ENCODE measurements at places on chromosomes 5 and 9.

DNA sequence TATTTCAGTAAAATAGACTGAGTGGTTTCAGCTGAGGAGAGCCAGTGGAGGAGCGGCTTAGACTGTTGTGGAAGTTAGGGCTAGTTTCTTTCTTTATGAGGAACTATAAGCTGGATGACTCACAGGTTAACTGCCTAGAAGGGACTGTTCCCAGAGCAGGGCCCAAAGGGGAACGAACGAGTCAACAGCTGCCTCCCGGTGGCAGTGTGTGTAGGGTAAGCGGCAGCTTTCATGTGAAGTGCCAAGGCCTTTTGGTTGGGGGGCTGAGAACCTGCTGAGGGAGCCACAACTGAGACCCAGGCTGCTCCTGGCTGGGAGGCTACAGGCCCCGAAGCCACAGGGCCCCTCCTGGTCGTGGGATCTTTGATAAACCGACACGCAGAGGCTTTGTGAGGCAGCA is 7.0 kb downstream of the SQSTM1 start:
- DNase-seq = no peak

DNA sequence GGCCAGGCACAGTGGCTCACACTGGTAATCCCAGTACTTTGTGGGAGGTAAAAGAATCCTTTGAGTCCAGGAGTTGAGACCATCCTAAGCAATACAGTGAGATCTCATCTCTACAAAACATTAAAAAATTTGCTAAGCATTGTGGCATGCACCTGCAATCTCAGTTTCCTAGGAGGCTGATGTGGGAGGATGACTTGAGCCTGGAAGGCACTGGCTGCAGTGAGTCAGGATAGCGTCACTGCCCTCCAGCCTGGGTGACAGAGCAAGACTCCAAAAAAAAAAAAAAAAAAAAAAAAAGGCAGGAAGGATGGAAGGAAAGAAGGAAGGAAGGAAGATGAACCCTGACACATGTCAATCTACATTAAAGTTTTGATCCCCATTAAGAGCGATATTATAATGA is 1452.2 kb upstream of the ACO1 start:
- DNase-seq = no peak

- no peak for DNase-seq
Observed at GRCh38 chr9:82981552-82981951, 81.4 kb downstream of the RASEF start.

- no peak for DNase-seq
Observed at GRCh38 chr9:126666155-126666803, 52.6 kb downstream of the LMX1B start.

DNA sequence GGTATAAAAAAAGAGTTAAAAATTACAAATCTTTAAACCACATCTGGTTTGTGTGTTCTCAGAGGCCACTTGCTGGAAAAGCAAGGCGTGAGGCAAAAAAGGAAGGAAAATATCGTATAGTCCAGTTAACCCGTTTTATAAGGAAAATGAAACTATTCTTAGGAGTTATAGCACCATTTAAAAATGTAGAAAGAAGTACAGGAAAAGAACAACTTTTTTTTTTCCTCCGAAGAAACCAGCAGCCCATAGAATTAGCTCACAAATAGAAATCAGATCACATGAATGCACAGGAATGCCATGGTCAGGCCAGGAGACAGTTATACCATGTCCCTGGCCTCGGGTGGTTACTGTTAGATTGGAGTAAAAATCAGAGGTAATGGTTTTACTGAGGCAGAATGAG is 241.6 kb downstream of the FBXL7 start:
- no peak for DNase-seq

GRCh38 chr5:172189693-172190296 is 1.8 kb upstream of the STK10 start:
- DNase-seq = no peak

- DNase-seq = no peak
Observed at GRCh38 chr9:96163712-96164111, 138.3 kb downstream of the HSD17B3 start.

DNA sequence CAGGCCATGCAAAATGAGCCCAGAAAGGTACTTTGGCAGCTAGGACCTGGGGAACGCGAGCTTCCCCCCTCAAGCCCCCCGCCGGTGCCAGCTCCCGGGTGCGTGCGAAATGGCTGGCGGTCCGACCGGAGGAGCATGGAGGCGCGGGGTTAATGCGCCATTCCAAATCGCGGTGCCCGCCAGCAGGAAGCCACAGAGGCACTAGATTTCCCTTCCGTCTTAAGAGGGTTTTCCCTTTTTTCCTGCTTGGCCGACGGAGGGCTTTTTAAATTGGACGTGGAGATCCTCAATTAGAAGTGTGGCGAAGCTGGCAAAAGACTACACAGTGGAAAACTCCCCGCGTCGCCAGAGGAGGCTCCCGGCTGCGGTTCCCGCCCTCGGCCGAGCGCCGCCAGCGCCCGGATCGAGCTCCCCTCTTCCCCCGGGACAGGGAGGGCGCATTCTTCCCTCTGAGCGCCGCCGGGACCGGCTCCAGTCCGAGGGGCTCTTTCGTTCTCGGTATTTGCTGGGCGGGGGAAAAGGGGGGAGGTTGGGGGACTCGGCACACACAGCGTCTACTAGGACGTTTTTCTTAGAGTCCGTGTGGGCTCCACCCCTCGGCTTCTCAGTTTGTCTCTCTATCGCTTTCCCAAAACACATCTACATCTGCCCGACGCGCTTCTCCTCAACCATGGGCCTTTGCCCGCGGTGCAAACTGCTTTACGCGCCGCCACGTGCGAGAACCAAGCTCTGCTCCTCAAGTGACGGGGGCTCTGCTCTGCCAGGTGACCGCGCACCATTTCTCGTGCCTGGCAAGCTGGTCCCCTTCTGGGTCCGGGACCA is 3.0 kb downstream of the GDNF start:
- no peak for DNase-seq

DNA sequence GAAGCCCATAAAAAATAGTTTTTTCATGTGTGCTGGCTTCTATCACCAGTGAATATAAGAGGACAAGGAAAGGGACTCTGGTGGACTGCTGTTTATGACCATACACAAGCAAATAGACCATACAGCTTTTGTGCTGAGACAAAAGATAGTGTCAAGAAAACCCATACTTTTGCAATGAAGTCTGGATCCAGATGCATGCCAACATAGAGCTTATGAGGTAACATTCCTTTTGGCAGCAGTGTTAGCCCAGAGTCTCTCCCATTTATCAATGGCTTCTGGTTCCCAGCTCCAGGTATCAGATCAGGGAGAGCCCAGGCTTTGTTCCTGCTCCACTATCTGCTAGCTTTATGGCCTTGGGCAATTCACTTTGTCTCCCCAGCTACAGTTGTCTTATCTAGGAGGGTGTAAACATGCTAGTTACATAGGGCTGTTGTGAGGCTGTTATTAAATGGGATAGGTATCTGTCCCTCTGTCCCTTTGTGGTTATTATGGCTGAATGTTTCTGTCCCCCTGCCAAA is 55.6 kb downstream of the CCDC192 start:
- DNase-seq = no peak

DNA sequence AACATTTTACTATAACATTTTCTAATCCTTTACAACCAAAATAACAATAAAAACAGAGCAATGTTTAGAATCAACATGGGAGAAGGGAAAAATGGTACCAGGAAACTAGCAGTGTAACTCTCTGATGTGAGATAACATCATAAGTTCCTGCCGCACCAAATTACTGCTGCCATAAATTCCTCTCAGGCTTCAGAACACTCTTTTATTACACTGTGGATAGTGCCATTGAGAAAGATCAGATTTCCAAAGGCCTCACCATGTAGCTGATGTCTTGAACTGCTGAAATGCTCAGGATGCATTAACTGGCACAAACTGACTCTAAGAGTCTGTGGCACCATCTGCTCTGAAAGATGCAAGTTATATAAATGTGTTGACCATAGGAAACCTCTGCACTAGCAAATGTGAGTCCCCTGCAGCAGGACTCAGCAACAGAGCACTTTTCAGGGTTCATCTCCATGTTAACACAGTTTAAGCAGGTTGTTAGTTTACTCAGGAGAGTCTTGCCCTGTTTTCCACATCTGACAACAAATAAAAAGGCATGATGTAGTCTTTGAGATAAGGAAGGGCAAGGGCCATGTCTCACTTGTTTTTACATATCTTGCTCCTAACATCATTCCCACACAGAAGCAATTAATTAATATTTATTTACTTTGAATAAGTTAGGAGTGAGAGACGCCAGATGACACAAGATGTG is 218.1 kb downstream of the CETN3 start:
- no peak for DNase-seq

- DNase-seq = no peak
Observed at GRCh38 chr9:84785792-84786547, 116.4 kb downstream of the NTRK2 start.

GRCh38 chr5:43627028-43627427 is 24.0 kb downstream of the NNT start:
- no peak for DNase-seq

DNA sequence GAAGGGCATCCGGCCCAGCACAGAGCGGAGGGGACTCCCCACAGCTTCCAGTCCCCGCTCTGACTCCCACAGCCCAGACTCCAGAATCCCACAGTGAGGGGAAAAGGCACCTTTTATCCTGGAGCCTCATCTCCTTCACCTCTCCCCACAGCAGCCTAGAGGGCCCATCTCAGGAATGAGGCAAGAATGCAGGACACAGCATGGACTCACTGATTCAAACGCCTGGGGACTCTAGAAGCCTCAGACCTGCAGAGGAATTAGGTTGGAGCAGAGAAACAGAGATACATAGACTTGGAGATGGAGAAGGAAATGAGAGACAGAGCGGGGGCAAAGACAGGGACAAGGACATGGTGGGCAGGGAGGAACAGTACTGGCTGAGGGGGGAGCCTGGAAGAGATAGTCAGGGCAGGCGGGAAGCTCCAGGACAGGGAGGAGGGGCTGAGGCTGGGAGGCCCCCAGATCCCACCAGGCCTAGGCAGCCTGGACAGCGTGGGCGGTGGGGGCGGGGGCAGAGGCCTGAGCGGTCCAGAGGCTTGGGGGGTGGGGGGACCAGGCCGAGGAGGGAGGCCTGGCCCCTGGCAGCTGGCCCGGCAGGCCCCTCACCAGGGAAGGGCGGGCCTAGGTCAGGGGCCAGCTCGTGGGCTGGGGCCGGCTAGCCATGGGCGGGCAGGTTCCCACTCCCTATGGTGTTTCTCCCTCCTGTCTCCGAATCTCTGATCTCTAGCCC is 15.8 kb downstream of the CNTFR start:
- DNase-seq = no peak

GRCh38 chr5:980966-981365 is 27.6 kb upstream of the NKD2 start:
- no peak for DNase-seq

DNA sequence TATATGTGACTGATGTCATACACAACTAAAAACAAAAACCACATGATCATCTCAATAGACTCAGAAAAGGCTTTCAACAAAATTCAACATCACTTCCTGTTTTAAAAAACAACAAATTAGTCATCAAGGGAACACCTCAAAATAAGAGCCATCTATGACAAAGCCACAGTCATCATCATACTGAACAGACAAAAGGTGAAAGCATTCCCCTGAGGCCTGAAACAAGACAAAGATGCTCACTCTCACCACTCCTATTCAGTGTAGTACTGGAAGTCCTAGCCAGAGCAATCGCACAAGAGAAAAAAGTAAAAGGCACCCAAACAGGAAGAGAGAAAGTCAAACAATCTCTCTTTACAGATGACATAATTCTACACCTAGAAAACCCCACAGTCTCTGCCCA is 893.5 kb upstream of the EDIL3 start:
- DNase-seq = no peak

- no peak for DNase-seq
Observed at GRCh38 chr5:125526966-125527365, 780.5 kb upstream of the ZNF608 start.

- DNase-seq = no peak
Observed at GRCh38 chr5:4345850-4346249, 750.2 kb downstream of the IRX1 start.

DNA sequence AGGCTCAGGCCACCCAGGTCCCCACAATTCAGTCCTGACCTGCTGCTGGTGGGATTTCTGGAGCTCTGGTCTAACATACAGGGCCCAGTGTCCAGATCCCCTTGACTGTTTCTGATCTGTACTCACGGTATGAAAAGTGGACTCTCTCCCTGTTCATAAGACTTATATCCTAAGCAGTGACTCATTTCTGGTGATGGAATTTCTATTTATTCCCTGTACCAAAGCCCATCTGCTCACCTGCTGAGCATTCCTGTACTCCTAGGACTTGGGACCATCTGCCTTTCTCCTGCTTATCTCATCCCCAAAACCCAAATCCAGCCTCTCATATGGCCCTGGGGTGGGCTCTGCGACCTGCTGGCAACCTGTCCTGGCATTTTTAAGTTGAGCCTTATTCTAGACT is 86.6 kb downstream of the APBA1 start:
- no peak for DNase-seq

DNA sequence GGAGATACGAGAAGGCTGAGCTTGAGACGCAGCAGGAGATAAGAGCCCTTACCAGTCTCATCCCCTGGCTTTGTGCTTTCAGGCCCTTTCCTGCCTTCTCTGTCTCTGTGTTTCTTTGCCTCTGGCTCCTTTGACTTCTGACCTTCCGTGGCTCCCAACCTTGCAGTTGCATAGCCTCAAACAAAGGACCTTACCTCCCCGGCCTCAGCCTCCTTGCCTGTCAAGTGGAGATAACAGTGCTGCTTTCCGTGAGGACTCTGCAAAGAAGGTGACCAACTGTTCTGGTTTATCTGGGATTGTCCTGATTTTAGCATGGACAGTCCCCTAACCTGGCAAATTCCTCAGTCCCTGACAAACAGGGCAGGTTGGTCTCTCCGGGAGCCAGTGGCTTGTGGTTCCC is 287.8 kb upstream of the MVB12B start:
- no peak for DNase-seq

DNA sequence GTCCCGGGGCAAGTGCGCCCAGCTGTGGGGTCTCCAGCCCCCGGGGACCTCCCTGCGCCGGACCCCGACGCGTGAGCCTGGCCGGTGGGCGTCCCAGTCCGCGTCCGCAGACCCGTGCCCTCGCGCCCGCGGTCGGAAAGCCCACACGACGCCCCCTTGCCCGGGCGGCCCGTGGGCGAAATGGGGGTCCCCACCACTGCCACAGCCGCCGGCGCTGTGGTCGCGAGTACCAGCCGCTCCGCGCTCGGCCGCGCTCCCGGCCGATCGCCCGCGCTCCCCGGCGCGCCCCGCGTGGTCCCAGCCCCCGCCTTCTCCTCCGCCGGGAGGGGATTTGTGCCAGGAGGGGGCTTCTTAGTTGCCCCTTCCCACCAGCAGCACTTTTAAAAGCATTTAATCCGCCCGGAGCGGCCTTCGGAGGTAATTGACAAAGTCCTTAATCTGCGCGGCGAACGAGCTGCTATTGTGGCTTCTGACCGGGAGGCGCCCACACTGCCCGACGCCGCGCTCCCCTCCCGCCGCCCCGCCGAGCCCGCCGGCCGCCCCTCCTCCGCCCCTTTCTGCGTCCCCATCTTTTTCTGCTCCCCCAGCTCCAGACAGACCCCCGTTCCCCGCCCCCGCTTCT is 469 bp upstream of the FIBCD1 start:
- no peak for DNase-seq

DNA sequence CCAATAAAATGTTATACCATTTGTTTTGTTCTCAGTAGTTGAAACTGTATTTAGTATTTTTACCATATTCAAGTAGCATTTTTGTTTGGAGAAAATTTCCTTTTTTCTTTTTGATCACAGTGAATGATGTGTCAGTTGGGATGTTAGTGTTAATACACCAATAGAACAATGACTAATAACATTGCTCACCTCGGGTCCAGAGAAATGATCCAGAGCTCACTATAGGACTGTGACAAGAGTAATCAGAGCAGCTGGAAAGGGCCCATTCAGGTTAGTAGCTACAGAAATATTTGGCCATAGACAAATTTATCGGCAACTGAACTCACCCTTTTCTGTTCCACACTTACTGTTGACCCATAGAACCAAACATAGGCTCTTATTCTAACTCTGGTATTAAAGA is 989.2 kb downstream of the TLE4 start:
- no peak for DNase-seq

Data from activated gamma-delta T cell treated with anti-CD3 and anti-CD28 coated beads, Interleukin-2, amount 50 U/mL, for 16 hours (primary cell).